ENCODE measurements at places on chromosomes 5 and 9.

GRCh38 chr5:127596501-127596900, 52.4 kb upstream of the CTXN3 start:
- no peak for DNase-seq

DNA sequence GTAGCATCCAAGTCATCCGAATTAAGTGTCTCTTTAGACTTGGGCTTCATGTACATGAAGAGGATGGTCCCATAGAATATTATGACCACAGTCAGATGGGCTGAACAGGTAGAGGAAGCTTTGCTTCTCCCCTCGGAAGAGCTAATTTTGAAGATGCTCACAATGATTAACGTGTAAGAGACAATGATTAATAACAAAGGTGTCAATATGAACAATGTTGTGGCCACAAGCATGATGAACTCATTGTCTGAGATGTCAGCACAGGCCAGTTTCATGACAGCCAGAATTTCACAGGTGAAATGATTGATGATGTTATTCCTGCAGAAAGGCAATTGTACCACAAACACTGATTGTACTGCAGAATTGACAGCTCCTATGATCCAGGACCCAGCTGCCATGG, 626 bp downstream of the OR13C2 start:
- DNase-seq, result no peak

DNA sequence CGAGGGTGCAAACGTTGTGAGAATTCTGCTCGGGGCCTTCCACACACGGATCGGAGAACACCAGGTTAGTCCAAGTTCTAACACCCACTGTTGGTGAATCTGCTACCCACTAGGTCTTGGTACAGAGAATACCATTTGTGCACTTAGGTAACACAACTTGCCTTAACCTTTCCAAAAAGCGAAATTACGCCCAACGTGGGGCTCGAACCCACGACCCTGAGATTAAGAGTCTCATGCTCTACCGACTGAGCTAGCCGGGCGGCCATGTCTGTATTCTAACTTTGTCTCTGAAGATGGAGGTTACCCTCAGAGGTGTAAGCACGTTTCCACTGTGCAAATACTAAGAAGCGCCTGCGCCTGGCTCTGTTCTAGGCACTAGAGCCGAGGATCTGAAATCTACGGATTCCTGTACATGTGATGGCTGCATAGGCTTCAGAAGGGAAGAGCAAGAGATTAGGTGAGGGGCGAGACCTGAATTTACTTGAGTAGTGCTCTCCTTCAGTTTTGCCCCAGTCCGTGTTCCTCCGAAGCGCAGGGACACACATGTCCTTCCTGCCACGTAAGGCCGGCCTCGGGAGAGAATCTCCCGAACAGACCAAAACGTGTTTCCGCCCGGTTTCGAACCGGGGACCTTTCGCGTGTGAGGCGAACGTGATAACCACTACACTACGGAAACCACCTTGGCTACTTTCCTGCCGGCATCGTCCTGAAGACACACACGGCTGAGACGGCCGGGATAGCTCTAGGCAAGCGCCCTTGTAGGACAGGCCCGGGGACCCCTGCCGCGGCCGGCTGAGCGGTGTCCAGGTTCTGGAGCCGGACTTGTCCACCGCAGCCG, 1.1 kb upstream of the TRIM41 start:
- DNase-seq, result peak; percentile 92

DNA sequence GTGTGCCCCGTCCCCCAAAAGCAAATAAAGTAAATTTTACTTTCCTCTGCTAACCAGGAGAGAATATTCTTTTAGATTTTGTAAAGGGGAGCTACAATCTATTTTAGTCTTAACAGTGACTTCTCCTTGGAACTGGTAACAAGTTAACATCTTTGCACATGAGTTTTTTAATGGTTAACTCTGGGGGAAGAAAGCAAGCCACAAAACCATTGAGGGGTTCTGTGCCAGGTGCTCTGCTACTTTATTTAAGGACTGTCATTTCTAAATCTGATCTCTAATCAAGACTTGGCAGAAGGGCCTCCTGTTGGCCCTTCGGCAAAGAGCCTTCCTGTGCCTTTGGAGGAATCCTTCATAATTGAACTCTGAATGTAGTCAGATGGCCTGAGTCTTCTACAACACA, 153.4 kb downstream of the SLC12A2 start:
- no peak for DNase-seq

DNA sequence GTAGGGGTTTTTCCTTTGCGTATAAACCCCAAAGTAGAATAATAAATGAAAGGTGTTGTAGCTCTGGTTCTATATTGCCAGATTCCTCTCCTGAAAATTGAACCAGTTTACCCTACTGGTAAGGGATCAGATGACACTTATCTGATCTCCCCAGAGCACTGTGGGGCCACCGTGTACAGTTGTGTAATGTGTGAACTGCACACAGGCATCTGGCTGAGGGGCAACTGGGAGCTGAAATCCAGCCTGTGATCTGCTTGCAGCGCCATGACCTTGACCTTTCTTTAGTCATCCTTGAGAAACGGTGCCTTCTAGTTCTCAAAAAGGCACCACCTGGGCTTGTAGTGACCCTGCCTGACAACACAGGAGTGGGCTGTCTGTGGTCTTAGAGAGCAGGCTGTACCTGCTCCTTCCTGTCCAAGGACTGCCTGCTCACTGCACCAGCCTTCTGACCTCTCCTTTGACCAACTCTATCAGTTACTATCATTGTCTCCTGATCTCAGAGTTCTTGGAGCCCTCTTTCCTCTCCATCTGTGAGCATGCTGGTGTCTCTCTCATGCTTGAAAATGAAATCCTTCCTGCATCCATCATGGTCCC, 40.2 kb downstream of the PDE6A start:
- no peak for DNase-seq

GRCh38 chr9:112110094-112110776, 64.9 kb downstream of the SUSD1 start:
- no peak for DNase-seq

DNA sequence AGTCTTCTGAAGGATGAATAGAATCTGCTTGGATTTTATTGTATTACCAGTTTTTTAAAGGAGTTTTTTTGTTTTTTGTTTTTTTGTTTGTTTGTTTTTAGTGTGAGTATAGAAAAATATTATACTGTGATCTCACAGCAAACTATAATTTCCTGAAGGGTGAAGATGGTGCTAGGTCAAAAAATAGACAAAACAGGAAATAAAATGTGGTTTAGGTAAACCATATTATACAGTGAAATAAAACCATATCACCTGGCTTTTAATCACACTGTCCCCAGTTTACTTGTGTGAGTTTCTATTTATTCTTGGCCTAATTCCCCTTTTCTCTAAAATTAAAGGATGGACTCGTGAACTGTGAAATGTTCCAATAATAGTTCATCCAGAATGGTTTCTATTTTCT, 841.3 kb upstream of the CTNND2 start:
- no peak for DNase-seq

DNA sequence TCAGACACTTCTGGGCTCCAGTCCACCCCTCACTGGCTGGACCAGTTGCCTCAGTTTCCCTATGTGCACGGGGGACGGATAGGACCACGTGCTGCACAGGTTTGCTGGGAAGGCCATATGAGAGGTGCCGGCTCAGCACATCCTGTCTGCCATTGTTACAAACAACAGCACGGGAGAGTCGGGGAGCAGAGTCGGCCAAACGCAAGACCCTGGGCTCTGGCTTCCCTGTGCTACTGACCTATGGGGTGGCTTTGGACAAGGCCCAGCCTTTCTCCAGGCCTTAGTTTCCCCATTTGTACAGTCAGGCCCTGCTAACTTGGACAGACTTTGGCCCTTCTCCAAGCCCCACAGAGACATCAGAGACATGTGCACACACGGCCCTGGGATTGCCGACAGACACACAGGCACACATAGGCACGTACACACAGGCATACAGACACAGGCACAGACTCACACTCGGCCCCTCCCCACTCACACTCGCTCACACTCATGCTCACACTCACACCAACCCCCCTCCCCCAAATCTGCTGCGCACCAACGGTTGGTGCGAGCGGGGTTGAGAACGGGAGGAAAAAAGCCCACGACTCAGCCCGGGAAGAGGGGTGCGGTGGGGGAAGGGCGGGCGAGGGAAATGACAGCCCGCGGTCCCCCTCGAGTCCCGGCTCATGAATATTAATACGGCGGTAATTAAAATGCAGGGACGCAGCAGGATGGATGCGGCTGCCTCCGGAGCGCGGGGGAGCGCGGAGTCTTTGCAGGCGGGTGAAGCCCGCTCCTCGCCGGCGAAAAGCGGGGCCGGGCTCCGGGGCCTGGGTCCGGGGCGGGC, 133.0 kb downstream of the C9orf50 start:
- DNase-seq, result no peak

DNA sequence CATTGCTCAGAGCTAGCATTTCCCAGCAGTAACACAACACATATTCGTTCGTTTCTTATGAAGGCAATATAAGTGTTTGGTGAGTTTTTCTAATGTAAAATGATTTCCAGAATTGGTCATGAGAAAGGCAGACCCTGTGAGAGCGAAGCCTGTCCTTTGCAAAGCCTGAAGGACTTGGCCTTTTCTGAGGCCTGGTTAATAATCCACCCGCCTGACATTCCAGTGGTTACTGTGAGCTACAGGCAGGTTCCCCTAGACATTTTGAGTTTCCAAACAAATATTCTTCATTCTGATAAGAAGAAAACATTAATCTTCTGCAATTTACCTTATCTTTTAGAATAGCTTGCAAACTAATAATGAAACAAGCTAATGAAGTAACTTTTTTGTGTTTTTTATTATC, 38.0 kb downstream of the ADAMTS16 start:
- no peak for DNase-seq

DNA sequence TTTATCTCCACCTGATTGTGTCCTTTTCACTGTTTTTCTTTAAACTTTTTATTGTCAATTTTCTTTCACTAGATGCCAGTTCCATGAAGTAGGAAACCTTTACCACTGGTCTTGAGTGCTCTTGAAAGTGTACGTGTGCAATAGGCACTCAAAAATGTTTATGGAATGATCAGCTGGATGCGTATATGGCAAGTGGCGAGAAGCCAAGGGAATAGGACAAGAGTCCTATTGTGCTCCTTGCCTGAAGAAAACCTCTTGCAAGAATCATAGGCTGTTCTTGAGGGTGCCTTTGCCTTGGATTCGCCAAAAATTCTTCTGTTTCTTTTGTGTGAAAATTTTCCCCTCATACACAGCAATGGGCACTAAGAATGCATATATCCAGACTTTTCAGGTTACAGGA, 97.7 kb downstream of the GHR start:
- no peak for DNase-seq

DNA sequence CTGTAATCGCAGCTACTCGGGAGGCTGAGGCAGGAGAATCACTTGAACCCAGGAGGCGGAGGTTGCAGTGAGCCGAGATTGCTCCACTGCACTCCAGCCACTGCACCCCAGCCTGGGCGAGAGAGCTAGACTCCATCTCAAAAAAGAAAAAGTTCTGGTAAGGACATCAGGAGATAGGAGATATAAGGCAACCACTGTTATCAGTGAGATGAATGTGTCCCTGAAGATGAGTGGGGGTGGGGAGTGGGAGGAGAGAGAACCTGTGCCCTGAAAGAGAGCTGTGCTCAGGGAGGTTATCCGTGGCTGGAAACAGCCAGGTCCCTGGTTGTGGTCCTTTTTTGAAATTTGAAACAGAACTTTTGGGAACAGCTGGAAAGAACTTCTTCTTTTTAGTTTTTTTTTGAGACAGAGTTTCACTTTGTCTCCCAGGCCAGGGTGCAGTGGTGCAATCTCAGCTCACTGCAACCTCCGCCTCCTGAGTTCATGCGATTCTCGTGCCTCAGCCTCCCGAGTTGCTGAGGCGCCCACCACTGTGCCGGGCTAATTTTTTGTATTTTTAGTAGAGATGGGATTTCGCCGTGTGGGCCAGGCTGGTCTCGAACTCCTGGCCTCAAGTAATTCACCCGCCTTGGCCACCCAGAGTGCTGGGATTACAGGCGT, 2.6 kb downstream of the PTPA start:
- DNase-seq, result no peak

All from activated CD8-positive, alpha-beta memory T cell treated with anti-CD3 and anti-CD28 coated beads for 1 hour (primary cell).